ENCODE measurements at places on chromosomes 3 and 15.

- no peak for DNase-seq
Measured at GRCh38 chr3:43246976-43247375, 39.4 kb upstream of the SNRK start.

GRCh38 chr3:60240492-60240891 is 1010.8 kb downstream of the FHIT start:
- DNase-seq, result peak; percentile 3

DNA sequence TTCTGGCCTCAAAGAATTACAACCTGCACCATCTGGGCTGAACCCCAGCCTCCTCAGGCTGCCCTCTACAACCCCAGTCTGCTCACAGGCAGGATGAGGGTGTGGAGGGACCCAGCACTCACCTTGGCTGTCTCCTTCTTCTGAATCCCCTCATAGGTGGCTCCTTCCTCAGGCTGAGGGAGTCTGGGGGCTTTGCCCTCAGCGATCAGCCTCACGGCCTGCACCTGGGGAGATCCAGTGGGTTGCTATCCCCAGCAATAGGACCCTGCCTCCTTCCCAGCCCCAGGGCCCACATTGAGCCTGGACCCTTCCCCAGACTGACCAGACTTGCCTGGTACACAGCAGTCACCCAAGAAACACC is 25.1 kb downstream of the ALDH1L1 start:
- no peak for DNase-seq

DNA sequence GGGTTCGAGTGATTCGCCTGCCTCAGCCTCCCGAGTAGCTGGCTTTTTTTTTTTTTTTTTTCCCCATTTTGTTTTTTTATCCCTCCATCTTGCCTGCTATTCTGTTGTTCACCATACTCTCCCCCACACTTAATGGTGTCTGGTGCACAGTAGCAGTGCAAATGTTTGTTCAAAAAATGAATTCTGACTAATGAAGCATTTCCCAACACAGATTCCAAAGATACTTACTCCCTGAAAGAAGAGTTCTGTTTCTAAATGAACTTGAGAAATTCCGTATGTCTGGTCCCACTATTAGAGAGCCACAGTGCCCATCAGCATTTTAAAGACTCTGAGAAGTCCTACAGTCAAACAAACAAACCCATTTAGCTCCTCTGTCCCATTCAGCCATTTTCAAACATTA is 9.5 kb downstream of the EDEM1 start:
- no peak for DNase-seq

DNA sequence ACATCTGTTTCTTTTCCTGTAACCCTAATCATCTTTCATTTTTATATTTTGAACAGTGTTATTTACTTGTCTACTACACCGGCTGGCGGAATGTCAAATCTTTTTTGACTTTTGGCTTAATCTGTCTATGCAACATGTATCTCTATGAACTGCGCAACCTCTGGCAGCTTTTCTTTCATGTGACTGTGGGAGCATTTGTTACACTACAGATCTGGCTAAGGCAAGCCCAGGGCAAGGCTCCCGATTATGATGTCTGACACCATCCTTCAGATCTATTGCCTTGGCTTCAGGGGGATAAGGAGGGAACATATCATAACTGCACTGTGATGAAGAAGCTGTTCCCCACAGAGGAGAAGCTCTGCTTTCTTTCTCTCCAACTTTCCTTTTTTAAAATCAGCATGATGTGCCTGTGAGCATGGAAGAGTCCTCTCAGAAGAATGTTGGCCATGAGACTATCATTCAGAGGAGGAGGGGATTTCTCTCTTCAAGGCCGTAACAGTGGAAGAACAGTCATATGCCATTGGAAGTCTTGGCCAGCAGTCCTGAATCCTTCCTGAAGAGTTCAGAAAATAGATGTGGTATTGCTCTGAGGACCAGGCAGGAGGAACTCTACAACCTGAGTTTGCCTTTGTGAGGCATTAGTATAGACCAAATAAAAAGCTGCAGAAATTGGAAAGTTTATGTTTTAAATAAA is 69.9 kb downstream of the SEC22A start:
- DNase-seq, result no peak

DNA sequence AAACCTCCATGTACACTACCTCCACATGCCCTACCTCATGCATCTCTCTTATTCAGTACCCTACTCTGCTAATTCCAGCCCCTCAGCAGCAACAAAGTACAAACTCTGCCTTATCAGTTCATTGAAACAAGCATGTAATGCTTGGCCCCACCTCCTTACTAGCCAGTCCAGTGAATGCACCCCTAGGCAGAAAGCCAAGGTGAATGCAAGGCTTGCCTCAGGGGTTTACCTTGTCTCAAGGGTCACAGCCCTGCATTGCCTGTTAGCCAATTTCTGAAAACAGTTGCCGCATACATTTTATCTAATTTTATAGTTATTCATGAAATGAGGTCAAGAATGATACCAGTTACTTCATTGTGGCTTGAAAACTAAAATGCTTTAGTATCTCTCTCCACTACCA is 576.4 kb downstream of the FHIT start:
- DNase-seq, result no peak

- DNase-seq, result no peak
Measured at GRCh38 chr15:45539680-45540079, 17.1 kb upstream of the SLC30A4 start.
